NCI-H2029 treated with DMSO at 0.1 percent for 48 hours (cell line): ENCODE measurements at places on chromosomes 3 and 15.

- no peak for DNase-seq
Measured at GRCh38 chr3:99324636-99325203, 313.7 kb upstream of the COL8A1 start.

DNA sequence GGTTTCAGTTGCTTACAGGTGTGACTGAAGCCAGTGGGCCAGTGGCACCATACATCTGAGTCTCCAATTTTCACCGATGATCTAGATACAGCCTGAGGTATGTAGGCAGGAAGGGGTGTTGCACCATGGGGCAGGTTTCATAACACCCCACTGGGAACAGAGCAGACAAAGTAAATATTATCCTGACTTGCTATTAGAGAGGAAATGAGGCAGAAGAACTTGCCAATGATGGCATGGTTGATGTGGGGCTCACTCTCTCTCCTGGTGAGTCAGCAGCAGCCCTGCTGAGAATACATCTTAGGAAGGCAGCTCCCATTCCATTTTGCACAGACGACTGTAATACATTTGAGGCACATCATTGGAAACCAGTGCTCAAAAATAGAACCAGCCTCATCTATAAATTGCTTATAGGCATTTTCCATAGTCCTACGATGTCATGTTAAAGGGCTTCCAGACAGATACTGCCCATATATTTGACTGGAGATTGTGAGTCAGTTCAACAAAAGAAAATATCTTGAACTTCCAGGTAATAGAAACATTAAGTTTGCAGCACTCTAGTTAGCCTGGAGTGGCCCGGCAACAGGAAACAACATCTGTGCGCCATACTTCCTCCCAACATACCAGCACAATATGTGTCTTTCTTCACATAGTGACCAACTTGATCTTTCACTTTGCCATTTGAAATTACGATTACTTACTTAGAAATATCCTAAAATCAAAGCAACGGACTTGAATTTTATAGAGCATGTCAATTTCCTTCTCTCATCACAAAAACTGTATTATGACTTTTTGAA, 175.5 kb downstream of the NECTIN3 start:
- no peak for DNase-seq

- no peak for DNase-seq
Measured at GRCh38 chr3:154548341-154548740, 118.4 kb upstream of the GPR149 start.

GRCh38 chr15:37810381-37810780, 124.1 kb upstream of the TMCO5A start:
- no peak for DNase-seq

- no peak for DNase-seq
Measured at GRCh38 chr3:177835008-177835407, 637.7 kb upstream of the TBL1XR1 start.

DNA sequence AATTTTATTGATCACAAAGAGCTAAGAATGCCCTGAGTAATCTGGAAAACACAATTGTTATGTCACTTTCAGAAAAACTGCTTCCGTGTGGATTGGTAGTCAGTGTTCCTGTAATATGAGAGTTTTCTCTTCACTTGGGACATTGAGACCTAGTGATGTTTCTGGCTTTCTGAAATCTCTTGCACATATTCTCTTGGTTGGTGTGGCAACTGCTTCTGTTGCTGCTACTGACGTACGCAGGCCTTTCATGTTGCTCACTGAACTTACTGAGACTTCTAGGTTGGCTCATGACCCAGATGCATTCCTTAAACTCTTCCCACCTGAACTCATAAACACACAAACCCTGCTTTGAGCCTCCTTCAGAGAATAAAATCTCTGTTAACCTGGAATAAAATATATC, 175.0 kb upstream of the PFN2 start:
- DNase-seq, result no peak

- no peak for DNase-seq
Measured at GRCh38 chr3:110174908-110175307, 837.6 kb upstream of the DPPA4 start.

DNA sequence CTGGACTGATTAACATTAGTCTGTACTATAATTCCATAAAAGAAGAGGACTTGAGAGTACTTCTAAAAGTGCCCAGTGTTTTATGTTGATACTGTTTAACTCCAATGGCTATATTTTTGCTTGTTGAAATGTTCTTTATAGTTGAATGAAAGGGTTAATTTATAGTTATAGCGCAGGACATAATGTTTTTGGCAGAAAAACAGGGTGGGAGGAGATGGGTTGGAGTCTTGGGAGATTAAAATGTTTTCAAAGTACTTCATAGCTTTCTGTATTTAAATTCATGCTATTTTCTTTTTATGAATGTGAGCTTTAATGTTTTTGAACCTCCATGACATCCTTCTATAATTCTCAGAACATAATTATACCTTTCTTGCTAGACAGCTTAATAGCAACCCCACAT, 108.2 kb downstream of the CNTN3 start:
- DNase-seq, result no peak

DNA sequence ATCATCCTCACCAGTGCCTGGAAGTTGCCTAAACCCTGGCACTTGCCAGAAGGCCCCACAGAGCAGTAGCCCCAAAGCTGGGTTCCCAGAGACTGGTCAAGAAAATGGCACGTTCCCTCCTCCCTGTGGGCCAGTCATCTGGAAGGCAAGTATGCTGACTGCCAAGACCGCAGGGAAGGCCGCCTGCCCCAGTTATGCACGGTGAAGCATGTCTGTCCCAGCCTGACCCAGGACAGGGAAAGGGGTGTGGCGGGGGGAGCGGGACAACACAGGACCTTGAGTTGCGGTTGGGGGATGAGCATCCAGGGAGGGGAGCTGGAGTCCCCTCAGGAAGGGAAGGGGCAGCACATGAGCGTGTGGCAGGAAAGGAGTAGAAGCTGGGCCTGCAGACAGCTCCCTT, 33.0 kb downstream of the RBPMS2 start:
- DNase-seq, result no peak

DNA sequence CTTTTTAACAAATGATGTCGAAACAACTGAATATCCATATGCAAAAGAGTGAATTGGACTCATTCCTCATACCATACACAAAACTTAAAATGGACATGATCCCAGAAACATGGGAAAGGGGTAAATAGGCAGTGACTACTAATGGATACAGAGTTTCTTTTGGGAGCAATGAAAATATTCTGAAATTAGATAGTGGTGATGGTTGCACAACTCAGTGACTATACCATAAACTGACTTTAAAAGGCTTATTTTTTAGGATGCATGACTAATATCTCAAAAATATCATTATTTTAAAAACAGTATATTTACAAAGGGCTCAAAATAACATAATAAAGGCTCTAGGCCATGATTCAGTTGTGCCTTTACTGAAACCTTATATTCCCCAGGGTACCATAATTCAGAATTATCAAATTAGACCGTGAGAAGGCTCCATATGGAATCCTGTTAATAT, 16.3 kb upstream of the ATP13A3 start:
- DNase-seq, result no peak
